ENCODE measurements at places on chromosomes 6 and 20.
A peak's percentile ranks its signal among the peaks of the same experiment; 100 is the strongest.

GRCh38 chr6:145736661-145737144 is 1.4 kb upstream of the EPM2A start:
- no peak for DNase-seq

DNA sequence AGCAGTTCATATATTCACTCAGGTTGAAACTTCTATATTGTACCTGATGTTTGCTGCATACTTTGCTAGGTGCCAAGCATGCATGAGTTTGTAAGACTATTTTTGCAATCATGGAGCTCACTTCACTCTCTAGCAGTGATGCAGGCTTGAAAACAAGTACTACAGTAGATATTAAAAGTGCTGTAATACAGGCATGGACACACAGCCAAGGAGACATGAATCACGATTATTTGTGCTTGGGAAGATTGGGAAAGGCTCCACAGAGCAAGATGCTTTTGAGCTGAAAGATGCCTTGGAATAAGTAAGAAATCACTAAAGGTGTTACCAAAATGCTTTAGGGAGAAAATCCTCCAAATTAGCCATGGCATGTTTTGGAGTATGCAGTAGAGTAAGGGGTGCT is 427.4 kb downstream of the UTRN start:
- DNase-seq, result no peak

DNA sequence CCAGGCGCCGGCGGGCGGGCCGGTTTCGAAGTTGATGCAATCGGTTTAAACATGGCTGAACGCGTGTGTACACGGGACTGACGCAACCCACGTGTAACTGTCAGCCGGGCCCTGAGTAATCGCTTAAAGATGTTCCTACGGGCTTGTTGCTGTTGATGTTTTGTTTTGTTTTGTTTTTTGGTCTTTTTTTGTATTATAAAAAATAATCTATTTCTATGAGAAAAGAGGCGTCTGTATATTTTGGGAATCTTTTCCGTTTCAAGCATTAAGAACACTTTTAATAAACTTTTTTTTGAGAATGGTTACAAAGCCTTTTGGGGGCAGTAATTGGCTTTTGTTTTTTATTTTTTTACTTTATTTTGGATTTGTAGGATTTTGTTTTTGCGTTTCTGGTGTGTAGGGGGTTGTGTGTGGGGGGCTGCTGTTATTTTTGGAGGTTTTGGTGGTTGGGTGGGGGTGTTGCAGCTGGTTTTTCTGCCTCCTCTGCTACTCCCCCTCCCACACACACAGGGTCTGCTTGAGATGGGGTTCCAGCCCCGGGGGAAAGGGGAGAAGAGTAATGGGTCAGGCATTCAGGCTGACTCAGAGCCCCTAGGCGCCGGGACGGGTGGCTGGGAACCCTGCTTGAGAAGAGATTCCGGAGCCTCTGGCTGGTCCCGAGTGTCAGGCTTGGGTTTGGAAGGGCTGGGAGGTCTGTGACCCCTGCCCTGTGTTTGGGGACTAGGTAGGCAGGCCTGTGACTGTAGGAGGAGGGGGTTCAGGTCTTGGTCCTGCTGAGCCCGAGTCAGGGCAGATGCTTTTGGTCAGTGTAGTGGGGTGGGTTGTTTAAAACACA is 2.0 kb downstream of the CEBPB start:
- peak; percentile 48 for DNase-seq

DNA sequence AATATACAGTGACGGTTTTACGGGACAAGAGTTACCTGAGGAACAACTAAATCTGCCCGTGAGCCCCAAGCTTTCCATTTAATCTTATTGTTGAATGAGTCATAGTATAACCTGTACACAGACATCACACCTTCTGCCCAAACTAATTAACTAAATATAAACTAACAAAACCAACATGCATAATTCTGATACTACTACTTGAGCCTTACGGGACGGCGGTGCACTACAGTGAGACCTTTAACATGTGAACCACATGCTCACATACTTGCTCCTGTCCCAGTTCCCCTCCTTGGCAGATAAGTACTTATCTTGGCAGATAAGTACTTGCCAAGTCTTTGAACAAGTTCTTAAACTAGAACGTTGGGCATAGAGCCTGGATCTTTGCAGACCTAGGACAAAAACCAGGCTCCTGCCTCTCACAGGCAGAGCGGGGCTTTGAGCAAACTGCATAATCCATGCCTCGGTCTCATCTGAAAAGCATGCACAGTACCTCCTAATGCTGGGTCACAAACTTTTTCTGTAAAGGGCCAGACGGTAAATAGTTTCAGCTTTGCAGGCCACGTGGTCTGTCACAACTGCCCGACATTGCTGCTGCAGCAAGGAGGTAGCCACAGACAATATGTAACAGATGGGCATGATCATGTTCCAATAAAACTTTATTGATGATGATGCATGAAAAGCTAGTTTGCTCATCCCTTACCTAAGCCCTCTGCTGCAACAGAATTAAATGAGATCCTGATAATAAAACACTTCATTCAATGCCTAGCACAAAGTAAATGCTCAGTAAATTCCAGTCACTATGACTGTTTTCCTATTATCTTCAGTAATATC is 23.0 kb downstream of the ZNF217 start:
- no peak for DNase-seq

DNA sequence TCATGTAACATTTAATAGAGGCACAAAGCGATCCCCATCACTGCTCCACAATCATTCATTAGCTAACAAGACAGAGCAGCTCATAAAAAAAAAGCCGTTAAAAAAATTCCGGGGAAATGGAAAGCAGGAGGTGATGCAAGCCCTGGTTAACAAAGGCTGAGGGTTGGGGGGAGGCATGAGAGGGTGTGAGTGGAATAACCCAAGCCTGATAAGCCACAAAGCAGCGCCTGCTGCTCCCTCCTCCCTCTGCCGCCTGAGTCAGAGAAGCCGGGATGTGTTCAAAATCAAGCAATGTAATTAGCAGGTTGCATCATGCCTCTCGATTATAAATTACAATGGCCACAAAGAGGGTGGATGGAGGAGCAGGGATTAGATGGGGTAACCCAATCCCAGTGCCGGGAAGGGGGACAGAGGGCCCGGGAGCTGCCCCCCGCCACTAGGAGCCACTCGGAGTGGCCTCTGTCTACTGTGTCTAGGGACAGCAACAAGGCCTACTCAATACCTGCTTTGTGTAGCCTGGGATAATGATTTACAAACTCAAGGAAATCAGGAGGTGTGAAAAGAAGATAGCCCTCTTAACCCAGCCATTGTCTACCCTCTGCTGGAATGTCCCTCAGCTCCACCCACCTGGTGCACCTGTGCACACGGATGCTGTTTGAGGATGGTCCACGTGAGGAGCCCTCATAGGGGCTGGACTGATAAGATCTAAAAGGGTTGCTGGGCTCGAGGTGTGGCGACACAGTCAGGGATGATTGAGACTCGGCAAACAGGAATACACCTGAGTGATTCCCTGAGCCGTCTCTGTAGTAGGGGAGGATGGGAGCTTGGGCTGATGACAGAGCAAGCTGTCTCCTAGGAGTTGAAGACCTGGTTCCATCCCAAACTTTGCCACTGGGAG is 156.9 kb downstream of the VEGFA start:
- DNase-seq, result no peak

DNA sequence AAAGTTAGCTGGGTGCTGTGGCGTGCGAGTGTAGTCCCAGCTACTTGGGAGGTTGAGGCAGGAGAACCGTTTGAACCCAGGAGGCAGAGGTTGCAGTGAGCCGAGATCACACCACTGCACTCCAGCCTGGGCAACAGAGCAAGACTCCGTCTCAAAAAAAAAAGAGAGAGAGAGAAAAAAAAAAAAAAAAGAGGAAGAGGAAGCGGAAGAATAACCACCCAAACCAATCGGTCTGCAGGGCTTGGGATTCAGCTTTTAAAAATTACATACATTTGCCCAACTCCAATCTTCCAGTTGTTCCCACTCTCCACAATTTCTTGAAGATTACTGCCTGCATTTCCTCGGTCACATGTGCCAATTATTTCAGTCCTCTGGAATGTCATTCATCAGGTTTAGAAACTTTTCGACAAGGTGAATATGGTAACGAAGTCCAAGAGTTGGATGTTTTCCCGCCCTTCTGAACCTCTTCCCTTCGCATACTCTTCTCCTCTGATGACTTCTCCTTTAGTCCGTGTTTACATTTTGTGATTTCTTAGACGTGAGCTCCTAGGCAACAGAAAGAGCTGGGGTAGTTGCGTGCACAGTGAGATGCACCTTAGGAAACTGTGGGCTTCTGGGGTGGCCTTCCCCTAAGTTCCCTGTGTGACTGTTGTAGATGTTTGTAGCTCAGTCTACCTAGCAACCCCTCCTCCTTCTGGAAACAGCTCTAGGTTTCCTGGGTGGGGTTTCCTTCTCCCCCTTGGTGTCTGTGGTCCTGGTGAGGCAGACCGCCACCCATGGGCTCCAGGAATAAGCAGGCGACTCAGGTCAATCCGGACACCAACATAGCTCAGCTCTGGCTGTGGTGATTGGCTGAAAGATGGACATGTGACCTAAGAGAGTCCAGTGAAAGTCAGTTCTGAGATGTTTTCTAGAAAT is 63.0 kb upstream of the NCOA3 start:
- DNase-seq, result no peak

DNA sequence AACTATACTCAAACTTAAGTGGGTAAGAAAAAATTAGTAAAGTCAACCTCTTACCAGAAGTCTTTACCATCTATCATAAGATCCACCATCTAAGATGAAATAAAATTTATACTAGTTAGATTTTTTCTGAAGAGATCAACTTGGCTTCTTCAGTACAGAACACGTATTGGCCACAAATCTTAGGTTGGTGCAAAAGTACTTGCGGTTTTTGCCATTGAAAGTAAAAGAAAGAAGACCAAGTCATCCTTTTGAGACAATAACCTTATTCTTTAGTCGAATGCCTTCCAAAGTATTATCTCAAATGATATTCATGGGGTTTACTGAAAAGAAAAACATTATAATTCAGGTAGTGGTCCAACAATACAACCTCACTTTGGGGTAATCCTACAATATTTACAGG is 292.6 kb upstream of the PTCHD4 start:
- DNase-seq, result no peak

- DNase-seq, result no peak
These were observed 430.2 kb downstream of the UTRN start for GRCh38 chr6:144715344-144715743.

DNA sequence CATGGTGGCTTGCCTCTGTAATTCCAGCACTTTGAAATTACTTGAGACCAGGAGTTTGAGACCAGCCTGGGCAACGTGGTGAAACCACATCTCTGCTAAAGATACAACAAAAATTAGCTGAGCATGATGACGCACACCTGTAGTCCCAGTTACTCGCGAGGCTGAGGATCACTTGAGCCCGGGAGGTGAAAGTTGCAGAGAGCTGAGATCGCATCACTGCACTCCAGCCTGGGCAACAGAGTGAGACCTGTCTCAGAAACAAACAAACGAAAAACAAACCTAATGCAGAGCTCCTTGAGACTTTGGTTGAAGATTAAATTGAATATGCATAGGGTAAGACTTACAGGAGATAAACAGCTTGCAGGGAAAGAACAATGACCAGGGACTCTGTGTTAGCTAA is 80.8 kb downstream of the SCAF8 start:
- DNase-seq, result no peak

DNA sequence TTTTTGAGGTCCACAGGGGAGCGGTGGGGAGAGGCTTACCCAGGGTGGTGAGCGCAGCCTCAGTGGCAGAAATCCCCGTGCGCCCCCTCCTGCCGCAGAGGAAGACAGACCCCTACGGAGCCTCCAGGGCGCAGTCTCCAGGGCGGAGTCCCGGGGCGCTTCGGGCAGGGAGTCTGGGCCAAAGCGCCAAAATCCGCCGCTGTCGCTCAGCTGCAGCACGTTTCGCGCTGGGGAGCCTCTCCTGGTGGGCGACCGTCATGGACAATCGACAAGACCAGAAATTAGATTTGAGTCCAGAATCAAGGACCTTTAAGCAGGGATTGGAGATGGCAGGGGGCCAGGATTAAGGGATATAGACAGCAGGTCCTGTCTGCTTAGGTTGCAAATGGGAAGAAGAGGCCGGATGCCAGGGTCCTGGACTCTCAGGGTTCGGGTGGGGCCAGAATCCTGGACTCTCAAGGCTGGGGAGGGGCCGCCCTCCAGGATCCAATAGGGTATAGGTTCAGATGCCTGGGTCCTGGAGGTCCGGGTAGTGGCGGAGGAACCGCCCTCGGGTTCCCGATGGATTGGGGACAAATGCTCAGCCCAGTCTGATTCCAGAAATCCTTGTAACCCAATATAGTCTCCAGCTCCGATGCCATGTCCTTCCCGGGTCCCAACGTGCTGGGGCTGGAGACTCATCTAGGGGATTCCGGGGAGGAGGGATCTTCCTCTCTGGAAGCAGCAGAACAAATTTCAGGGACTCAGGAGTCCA is 7.9 kb upstream of the HLA-E start:
- DNase-seq, result no peak

- no peak for DNase-seq
These were observed 282.2 kb upstream of the EPHA7 start for GRCh38 chr6:93701526-93701925.

DNA sequence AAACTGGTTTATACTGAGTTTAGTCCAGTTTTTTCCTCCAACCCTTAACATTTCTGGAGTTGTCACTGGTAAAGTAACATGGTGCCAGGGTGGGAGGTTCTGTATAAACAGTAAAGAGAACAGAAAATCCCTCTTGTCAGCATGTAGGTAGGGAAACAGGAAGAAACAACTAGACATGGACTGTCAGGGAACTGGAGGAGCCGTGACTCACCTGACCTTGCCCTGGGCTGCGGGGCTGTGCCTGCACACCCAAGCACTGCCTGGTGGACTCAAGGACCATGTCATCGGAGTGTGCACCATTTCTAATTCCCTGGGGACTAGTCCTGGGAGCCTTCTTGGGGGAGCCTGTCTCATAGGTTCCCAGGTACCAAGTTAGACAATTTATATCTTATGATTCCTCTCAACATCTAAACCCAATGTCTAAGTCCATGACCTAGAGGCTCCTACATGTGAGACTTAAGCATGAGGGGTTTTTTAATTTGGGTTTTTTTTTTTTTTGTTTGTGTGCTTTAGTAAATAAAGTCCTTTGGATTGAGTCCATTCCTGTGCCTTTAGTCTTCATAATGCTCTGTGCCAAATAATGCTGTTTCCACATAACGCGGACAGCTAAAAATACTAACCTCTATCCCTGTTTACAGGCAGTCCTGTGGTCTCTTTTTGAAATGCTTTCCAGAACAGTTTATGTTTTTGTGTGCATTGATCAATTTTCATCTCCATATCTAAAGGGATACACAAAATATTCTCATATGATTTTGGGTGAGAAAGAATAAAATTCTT is 136.9 kb upstream of the SUPT3H start:
- no peak for DNase-seq
